ENCODE measurements at places on chromosomes 12 and 14.

- no peak for DNase-seq
Measured at GRCh38 chr14:97902630-97903029, 1105.4 kb downstream of the VRK1 start.

DNA sequence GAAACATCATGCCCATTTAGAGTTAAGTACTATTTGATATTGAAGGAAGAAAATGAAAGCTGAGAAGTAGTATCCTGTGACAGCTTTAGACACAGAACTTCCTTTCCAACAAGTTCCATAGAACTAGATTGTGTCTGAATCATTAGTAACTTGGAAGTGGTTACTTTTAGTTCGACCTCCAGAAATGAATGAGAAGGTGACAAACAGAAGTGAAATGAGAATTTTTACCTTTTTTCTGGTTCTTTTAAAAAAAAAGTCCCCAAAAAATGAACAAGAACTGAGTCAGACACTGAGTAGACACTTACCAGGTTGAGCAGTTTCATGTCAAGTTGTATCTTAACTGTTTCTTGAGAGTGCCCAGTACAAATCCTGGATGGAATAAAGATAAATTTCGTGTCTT lies 3.0 kb downstream of the ATP6V0A2 start:
- no peak for DNase-seq

GRCh38 chr12:68303850-68304249 lies 28.3 kb downstream of the MDM1 start:
- no peak for DNase-seq

DNA sequence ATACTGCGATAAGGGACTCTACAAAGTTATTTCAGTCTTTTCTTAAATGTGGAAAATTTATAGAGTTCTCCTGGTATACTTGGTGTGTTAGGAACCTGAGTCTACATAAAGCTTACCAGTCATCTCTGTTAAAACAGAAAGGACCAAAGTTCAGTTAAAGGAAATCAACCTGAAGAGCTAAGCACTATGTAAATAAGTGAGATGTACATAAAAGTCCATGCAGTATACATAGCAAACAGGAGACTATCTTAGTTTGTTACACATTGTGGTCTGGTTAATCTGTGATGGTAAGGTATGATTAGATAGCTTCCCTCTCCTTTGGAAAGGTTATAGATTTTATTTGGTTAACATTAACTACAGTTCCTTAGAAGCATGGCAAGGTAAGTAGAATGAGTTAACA lies 75.9 kb downstream of the ATP2B1 start:
- DNase-seq = no peak

- DNase-seq = no peak
Measured at GRCh38 chr14:77139540-77140358, 1.8 kb downstream of the ZDHHC22 start.

GRCh38 chr14:78611796-78612571 lies 441.8 kb downstream of the NRXN3 start:
- DNase-seq = no peak

DNA sequence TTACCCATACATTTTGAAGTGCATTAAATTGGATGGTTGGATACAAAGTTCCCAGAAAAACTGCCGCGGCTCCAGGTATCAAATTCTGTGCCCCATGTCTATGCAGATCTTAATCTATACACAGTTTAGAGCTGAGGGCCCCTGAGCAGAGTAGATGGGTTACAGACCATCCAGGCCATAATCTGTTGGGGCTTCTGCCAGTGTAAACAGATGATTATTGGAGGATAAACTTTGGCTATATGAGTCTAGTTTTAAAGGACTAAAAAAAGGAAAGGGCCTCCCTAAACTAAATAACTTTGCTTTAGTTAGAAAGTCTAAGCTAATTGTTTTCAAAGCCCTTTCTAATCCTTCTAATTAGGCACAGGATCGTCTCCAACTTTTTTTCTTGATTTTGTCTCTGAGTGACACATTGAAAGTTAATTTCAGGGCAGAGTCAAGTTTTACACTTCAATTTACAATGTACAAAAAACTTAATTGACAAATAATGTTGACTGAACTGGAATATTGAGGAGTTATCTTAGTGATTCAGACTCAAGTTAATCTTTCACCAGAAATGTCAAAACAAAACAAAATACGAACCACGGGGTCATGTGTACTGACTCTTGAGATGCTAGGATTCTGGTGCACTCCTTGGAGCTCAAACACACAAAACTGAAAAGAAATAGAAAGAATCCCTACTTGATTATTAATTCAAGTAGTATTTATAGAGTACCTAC lies 133.9 kb upstream of the SCAF11 start:
- DNase-seq = no peak

DNA sequence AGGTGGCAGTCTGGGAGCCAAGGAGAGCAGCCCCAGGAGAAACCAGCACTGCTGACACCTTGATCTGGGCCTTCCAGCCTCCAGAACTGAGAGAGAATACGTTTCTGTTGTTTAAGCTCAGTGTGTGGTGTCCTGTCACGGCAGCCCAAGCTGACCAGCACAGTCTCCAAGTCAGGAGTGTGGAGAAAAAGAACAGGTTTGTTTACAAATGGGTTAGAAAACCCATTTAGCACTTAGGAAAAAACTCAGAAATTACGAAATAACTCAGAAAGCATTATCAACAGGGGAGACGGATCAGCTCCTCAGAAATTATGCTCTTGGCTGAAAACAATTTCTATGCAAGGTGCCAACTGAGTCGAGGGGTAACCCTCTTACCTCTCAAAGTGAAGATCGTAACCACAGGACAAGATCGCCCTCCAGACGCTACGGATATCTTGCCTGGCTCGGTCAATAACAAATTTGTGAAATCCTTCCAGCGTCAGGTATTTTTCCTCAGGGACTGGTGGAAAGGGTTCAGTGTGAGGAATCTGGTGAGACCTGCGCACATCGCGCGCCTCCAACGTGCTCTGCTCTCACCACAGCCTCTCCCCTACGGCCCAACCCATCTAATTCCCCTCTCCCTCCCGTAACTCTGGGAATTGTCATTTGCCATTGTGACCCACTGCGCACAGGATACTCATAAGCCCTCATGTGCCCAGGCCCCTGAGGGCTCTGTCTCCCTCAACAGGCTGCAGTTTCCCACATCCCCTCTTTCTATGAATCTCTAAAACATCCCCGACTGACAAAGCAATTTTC lies 50.2 kb downstream of the TRAFD1 start:
- no peak for DNase-seq

- no peak for DNase-seq
Measured at GRCh38 chr12:111322336-111323250, 46.3 kb downstream of the PHETA1 start.

GRCh38 chr12:126999352-126999751 lies 1267.6 kb upstream of the TMEM132C start:
- no peak for DNase-seq

DNA sequence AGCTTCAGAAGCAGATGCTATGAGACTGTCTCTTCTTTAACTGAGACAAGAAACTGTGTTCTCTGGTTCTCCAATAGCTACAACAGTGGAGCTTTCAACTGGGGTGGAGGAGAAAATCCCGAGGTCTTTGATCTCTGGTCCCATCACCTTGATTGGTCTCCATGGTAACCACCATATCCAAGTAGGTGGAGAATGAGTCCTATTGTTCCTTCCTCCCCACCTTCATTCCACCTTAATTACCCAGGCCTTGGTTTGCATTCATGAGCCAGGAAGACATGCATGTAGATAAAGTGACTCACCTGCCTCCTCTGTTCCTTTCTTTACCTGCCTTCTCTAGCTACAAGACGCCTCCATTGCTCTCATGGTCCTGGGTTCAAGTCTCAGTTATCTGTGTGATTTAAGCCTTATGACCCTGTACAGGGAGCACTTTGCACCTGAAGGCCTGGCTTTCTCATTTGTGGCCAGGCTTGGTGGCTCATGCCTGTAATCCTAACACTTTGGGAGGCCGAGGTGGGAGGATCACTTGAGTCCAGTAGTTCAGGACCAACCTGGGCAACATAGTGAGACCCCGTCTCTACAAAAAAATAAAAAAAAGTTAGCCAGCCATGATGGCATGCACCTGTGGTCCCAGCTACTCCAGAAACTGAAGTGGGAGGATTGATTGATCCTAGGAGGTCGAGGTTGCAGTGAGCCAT lies 157.7 kb upstream of the TBX3 start:
- DNase-seq = no peak

DNA sequence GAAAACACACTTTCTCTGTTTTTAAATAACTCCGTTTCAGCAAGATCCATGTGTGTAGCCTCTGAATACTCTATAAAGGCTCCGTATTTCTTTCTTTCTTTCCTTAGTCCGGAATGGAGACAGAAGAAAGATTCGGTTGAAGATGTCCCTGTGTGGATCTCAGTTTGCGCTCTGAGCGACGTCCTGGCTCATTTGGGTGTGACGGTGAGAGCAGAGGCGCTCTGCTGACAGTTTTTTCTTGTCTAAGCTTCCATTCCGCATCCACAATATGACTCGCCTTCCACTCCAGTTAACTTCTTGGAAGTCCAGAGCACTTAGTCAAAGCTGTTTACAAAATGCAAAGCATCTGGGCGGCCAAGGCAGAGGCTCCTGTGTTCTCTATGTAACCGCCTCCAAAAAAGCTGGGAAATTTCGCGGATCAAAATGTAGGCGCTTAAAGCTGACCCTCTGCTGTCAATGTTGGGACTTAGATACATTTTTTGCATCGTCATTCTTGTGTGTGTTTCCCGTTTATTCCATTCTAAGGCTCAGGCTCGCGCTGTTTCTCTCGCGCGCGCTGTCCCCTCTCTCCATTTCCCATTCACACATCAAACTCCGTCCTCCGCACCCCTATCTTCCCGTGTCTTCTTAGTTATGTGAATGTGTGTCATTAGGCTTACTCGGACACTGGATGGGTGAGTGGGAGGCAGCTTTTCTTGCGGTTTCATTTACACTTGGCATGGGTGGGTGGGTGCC lies 880 bp upstream of the FLRT2 start:
- no peak for DNase-seq

DNA sequence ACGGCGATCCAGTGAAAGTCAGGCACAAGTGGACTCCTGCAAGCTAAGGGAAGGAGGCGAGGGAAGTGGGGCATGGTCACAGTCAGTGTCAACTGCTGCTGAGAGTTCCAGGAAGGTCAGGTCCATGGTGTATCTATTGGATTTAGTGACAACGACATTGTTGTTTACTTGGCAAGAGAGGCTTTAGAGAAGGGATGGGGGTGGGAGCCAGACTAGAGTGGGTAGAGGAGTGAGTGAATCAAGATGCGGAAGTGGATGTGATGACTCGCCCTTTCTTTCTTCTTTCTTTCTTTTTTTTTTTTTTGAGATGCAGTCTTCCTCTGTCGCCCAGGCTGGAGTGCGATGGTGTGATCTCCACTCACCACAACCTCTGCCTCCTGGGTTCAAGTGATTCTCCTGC lies 12.5 kb downstream of the P2RX7 start:
- no peak for DNase-seq

DNA sequence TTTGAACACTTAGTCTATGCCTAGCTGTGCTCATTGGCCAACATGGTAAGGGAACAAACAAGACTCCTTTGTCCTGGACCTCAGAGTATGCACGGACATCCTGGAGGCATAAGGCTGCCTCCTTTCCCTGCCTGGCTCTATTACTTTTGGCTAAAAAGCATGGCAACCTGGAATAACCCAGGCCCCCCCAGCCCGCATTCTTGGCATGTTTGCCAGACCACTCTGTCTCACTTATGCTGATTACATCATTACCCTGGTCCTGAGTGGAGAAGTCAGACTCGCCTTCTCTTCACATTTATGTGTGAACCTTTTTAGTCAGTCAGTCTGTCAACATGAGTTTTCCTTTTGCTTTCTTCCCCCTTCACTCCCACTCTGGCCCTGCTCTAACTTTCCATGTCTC lies 58.0 kb upstream of the ELK3 start:
- no peak for DNase-seq

- DNase-seq = no peak
Measured at GRCh38 chr14:106459971-106460730, 933.8 kb downstream of the TMEM121 start.

GRCh38 chr12:63083046-63083445 lies 68.0 kb downstream of the AVPR1A start:
- DNase-seq = no peak

DNA sequence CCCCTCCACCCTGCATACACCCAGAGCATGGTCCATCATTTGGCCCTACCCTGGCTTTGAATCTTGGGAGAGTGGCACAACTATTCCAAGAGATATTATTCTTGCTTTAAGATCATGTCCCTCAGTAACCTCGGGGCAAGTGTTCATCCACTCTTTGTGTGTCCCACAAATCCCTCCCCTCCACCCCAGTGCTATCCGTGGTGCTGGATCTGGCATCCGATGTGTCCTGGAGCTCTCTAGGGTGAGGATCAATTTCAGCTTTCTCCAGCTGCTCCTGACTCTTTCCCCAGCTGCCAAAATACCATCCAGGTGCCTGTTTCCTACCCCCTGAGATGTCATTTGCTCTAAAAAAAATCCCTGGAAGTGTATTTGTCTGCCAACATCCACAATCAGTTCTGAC lies 64.8 kb upstream of the CMKLR1 start:
- no peak for DNase-seq
